Cerebellar cortex (tissue), 1 donor: ENCODE measurements at places on chromosomes 5 and 9.
A peak's percentile ranks its signal among the peaks of the same experiment; 100 is the strongest.

- peak; percentile 40 for DNase-seq
These were observed 649 bp upstream of the GLE1 start for GRCh38 chr9:128503870-128504269.

DNA sequence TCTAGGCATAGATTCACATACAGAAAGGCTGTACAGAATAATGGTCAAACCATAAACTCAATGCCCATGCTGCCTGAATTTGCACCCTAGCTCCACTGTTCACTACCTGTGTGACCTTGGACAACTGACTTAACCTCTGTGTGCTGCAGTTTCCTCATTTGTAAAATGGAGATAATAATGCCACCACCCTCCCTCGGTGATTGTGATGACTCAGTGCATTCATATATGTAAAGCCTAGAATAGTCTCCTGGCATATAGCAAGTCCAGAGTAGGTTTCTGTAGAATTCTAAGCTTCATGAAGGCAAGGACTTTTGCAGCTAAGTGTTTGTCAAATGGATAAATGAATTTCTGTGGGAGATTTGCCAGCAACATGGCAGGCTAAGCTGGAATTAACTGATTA is 297.8 kb upstream of the NR4A3 start:
- DNase-seq = no peak

DNA sequence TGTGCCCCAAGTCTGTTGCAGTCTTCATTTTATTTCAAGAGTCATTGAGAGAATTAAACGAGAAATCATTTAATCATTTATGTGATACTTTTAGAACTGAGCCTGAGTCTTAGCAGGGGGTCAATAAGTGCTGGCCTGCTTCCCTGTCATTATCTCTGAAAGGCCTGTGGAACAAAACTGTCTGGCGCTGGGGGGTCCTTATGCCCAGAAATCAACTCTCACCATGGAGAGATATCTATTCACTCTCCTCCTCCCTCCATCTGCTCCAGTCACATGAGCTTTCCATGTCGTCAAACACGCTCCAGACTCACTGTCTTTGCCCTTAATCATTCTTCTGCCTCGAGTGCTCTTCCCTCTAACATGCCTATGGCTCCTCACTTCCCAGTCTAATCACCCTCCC is 136.8 kb downstream of the ESM1 start:
- DNase-seq = peak; percentile 10

GRCh38 chr9:72443855-72444254 is 77.6 kb upstream of the TMC1 start:
- DNase-seq = no peak

- DNase-seq = no peak
These were observed 600.7 kb upstream of the CDH9 start for GRCh38 chr5:27639005-27639612.

- no peak for DNase-seq
These were observed 205.0 kb downstream of the CRB2 start for GRCh38 chr9:123561046-123561445.
